ENCODE measurements at places on chromosomes 3 and 15.
A peak's percentile ranks its signal among the peaks of the same experiment; 100 is the strongest.

GRCh38 chr3:66144568-66145407 lies 76.0 kb upstream of the SLC25A26 start:
- DNase-seq, result no peak

- no peak for DNase-seq
Observed at GRCh38 chr3:72523429-72524151, 324.7 kb downstream of the SHQ1 start.

- no peak for DNase-seq
Observed at GRCh38 chr3:39808467-39809180, 785 bp upstream of the MYRIP start.

DNA sequence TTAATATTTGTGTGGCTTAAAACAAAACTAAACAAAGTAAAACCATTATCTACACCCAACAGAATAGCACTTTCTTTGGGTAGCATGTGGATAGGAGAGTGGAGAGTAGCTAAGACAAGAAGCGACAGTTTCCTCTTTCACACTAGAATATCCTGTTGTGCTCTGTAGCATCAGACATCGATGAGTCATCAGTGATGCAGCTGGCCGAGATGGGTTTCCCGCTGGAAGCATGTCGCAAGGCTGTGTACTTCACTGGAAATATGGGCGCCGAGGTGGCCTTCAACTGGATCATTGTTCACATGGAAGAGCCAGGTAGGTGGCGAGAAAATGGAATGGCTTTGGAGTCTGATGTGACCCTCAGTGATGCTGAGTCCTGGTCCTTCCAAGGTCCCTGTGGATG lies 108.1 kb downstream of the USP13 start:
- DNase-seq, result no peak

GRCh38 chr3:185308126-185308754 lies 54.4 kb upstream of the EHHADH start:
- peak; percentile 3 for DNase-seq

DNA sequence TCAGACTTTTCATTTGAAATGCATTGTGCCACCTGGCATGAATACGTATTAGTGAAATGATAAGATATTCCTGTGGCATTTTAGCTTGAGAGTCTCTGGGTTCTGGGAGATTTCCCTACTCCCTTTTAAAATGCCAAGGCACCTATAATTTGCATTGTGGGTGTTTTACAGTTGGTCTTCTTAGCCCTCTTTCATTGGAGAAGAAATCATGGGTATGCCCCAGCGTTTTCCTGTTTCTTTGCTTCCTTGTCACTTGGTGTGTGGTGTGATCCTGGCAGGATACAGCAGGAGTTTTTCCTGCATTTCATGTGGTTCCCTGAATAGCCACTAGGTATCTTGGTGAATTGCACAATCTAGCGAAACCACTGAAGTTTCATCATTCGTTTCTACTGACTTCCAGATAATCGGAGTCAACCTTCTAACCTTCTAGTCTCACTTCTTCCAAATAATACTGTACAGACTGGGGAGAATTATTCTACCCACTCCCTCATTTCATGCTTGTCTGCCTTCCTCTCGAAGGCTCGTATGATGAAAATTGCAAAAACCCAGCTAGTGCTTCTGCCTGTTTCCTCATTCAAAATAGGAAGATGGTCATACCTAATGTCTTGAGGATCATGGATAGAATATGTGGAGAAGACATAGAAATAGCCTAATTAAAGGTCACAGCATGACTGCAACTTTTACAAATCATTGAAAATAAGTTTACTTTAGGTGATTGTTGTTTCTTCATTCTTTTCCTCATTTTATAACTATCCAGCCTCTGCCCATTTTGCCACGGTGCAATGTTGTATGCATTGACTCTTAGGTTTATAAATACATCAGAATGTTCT lies 2.6 kb downstream of the BHLHE40 start:
- DNase-seq, result no peak

- DNase-seq, result no peak
Observed at GRCh38 chr15:22981051-22981840, 1.1 kb upstream of the CYFIP1 start.

GRCh38 chr3:169818316-169818715 lies 5.6 kb upstream of the LRRC34 start:
- DNase-seq, result no peak

GRCh38 chr15:29939404-29939803 lies 117.1 kb upstream of the TJP1 start:
- no peak for DNase-seq

DNA sequence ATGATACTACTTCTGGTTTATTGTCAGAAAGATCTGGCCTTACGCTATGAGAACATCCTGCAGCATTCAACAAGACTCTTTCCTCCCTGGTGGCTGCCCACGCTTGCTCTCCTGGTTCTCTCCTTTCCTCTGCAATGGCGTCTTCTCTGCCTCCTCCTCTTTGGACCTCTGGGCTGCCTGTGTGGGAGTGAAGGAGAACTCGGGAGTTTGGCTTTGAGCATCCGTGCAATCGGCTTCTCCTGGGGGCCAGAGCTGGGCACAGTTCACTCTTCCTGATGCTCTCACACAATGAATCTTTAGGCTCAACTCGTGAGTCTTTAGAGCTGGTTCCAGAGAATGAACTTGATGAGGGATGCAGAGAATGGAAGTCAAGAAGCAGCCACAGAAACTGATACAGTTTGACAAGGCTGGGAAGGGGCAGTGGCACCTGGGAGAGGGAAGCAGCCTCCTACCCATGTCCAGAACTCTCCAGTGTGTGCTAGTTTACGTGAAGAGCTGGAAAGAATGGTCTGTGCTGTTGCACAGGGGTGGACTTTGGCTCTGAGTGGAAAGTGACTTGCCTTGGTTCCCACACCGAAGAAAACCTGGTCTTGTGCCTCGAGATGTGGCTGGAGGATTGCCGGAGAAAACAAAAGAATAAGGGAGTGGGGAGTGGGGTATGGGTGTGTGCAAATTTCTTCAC lies 37.9 kb downstream of the RPLP1 start:
- DNase-seq, result no peak

DNA sequence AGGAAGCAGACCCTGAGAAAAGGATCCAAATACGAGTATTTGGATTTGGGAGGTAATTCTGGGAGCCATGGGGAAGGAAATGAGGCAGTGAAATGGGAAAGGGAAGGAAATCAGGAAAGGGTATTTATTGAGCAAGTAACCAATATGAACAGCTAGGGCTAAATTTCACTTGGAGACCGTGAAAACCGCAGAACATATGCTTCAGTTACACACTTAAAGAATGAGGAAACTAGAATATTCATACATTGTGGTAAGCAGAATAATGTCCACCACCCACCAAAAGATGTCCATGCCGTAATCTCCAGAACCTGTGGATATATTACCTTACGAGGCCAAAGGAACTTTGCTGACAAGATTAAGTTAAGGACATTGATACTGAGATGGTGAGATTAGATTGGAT lies 63.3 kb downstream of the LRRN1 start:
- no peak for DNase-seq

DNA sequence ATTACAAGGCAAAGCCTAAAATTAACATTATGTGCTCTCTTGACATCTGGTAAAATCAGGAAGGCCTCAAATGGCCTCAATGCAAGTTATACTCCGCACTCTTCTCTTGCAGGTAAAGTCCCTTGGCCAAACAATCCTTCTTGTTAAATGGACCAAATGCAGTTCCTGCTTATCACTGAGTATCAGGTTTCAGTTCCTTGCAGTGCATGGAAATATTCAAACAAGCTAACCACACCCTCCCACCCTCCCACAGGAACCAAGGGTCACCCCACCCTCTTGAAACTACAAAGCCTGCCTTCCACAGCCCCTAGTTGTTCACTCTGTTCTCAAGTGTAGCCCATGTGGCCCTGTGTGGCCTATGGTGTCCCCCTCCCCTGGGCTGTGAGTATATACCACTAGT lies 171.9 kb upstream of the CADPS start:
- DNase-seq, result no peak

- no peak for DNase-seq
Observed at GRCh38 chr3:47856669-47857068, 53.7 kb downstream of the DHX30 start.

DNA sequence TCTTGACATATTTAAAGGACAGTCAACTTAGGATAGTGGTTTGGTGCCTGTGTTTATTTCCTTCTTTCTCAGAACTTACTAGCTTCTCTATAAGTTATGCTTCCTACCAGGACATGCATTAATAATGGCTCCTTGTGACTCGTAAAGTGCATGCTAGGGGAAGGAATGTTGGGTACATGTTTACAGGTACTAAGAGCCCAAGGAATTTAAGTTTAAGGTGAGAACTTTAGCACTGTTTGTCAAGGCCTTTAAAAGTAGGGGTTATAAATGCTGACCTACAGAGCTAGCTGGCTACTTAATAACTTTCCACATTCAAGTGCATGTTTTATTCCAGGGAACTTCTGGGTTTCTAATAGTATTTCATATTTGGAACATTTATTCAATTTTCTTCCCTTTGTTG lies at the start of gene TMEM207:
TSS of gene TMEM207 (minus strand) at position 101 of the 400 bp plus-strand sequence. CDS start at position 9, 92 bp downstream.
- DNase-seq, result no peak

- DNase-seq, result no peak
Observed at GRCh38 chr3:158769549-158769948, 32.3 kb upstream of the MFSD1 start.
